ENCODE measurements at places on chromosomes 11 and 22. TPM values are rescaled to one million over a fixed set of nuclear protein-coding genes. Genes with fewer than 3 reads are reported as not detected.

GRCh38 chr11:36354221-36355003 lies 58.3 kb downstream of the PRR5L start:
- no peak overlapping the region for H3K27ac ChIP-seq
- no peak overlapping the region for H3K4me3 ChIP-seq
- H3K27me3 ChIP-seq = no peaks in the 10 kb centered on the region
- DNase-seq = no peak
- no peaks in the 10 kb centered on the region for H3K36me3 ChIP-seq
- H3K4me1 ChIP-seq = peaks cover 2% of the 10 kb centered on the region

- H3K4me3 ChIP-seq = no peak overlapping the region
- peaks cover 11% of the 10 kb centered on the region for H3K4me1 ChIP-seq
- no peaks in the 10 kb centered on the region for H3K27me3 ChIP-seq
- no peaks in the 10 kb centered on the region for H3K36me3 ChIP-seq
- DNase-seq = no peak
Observed at GRCh38 chr11:86177302-86177701, 67.3 kb upstream of the EED start.

Gene TRIM6
- total RNA-seq = 3.3 TPM

GRCh38 chr22:48592931-48593330 lies 1234.7 kb downstream of the BRD1 start:
- DNase-seq = no peak
- no peaks in the 10 kb centered on the region for H3K27me3 ChIP-seq
- H3K36me3 ChIP-seq = peaks cover 70% of the 10 kb centered on the region
- H3K4me1 ChIP-seq = peaks cover 36% of the 10 kb centered on the region
- H3K27ac ChIP-seq = no peak overlapping the region

Gene TYMP
- 6.3 TPM for total RNA-seq

DNA sequence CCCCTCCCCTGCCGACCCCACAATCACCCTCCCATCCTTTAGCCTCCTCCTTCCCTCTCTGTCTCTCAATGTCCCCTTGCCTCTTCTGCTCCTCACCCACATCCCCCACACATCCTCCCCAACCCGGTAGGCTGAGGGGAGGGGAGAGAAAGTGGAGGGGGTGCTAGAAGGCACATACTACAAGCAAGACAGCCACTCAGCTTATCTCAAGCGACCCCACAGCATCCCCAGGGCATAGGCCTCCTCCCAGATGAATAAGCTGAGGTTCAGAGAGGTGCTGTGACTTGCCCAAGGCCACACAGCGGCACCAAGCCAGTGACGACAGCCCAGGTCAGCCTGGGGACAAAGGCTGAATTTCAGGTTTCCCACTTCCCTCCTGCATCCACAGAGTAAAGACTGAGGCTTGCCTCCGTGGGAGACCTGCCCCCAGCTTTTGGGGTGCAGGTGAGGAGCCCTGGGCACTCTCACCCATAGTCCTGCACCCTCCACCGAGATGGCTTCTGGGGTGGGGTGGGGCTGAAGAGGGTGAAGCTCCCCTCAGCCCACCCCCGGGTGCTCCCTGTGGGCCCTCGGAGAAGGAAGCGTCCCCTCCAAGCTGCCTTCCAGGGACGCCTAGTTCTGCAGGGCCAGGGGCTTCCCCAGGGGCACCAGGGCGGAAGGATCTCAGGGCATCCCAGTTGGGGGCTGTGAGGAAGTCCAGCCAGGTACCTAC lies 511 bp downstream of the RAC2 start:
- peaks cover 13% of the 10 kb centered on the region for H3K4me1 ChIP-seq
- no peaks in the 10 kb centered on the region for H3K36me3 ChIP-seq
- peaks cover 6% of the 10 kb centered on the region for H3K27me3 ChIP-seq
